ENCODE measurements at places on chromosomes 7 and 10.

- no peak for DNase-seq
Observed at GRCh38 chr10:17607603-17608332, 9.4 kb downstream of the HACD1 start.

- no peak for DNase-seq
Observed at GRCh38 chr10:117107238-117107637, 30.8 kb downstream of the VAX1 start.

DNA sequence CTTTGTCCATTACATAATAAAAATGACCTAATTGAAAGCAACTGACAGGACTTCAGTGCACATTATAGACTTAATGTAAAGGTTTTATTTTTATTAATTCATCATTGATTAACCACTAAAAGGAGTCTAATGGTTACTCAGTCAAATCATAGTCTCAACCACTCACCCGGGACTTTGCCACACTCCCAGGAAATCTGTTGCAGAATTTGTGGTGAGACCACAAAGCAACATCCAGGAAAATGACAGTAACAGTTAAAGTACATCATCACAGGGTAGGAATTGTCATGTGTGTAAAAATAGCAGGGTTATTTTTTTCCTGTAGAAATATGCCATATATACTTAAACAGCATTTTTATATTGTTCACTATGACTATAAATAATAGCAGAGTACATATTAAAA, 6.3 kb upstream of the HGF start:
- no peak for DNase-seq

DNA sequence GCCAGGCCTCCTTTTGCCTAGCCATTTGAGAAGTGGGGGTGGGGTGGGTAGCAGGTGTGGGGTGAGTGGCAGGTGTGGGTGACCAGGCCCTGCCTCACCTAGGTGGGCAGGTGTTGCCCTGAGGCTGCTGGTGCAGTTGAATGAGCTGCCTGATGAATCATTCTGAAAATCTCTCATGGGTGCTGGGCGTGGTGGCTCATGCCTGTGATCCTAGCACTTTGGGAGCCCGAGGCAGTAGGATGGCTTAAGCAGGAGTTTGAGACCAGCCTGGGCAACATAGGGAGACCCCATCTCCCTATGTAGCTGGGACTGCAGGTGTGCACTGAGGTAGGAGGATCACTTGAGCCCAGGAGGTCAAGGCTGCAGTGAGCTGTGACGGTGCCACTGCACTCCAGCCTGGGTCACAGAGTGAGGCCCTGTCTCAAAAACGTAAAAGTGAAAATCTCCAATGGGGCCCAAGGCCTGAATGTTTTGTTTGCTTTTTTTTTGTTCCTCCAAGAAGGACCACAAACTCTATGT, 17.7 kb downstream of the TSPAN14 start:
- no peak for DNase-seq

DNA sequence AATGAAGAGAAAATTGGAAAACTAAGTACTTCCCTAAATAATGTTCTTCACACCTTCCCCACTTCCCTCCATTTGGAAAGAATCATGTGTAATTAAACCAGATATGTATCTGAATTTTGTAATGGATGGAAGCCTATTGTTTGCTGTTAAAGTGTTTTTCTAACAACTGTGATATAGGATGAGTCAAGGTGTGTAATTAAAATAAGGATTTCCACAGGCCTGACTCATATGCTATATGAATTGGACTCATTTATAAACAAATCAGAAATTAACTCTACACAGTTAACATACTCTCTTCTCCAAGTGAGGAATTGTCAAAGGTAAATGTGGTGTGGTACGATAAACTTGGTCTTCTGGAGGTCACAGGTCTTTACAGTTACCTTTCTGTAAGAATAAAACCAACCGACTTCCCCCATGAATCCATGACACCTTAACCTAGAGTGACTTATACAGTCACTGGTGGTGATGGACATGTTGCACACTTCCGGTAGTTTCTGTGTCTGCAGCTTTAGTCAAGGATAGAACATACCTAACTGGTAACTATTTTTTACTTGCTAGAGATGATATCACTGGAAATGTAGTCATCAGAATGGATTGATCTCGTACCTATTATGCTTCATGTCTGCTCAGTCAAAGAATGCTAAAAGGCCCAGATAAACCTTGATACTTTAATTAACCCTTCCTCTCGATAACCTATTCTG, 12.8 kb downstream of the PNLIPRP3 start:
- DNase-seq: no peak

DNA sequence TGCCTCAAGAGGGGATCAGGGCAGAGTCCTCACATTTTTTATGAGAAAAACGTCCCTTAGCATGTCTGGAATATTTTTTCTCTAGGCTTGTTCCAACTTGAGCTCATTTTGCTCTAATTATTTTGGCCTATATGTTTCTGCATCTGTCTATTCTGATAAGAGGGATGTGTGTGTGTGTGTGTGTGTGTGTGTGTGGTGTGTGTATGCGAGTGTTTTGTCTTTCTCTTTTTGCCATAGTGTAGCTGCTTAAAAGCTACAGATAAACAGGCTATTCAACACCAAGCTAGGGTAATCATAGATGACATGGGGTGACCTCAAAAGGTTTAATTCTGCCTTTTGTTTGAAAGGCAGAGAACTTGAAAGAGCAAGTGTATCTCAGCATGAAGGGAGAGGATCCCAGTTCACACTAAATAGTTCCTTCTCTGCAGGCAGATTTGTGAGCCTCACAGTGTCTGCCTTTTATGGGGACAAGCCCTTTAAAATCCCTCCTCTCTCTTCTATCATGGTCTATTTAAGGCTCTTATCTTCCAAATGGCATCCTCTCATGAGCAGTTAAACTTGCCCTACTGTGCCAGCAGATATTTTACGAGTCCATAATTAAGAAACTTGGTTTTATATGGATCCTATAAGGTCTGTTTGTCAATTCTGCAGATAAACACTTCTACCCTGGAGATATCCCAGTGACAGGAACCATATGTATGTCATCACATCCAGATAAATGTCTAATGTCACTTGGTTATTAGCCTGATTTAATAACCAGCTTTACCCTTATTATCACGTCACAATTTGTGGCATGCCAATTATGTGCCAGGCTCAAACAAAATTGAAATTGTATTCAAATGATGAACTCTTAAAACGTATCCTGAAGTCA, 202.9 kb upstream of the MTPN start:
- DNase-seq: no peak

DNA sequence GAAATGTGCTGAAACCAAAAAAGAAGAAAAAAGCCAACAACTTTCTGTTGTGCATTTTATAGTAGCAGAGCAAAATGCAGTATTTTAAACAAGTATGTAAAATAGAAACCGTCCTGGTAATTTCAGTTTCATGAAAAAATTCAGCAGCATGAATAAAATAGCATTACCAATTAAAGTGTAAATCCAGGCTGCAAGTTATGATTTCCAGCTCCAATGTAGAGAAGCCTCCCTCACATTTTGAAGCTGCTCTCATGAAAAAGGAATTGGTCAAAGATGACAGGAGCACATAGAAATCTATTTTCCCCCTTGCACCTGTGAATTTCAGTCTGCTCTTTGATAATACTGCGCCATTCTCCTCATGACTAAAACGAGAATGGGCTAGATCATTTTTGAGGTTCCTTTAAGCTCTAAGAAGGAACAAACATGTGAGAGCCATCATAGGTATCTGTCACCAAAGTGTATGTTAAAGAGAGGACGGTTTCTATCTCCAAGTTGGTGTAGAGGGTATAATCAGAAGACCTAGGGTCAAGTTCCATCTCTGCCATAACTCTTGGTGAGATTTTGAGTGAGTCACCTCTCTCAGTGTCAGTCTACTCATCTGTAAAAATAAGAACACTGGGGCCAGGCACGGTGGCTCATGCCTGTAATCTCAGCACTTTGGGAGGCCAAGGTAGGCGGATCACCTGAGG, 107.5 kb downstream of the MTPAP start:
- no peak for DNase-seq

- DNase-seq: no peak
Observed at GRCh38 chr7:18040196-18040595, 12.6 kb upstream of the PRPS1L1 start.

DNA sequence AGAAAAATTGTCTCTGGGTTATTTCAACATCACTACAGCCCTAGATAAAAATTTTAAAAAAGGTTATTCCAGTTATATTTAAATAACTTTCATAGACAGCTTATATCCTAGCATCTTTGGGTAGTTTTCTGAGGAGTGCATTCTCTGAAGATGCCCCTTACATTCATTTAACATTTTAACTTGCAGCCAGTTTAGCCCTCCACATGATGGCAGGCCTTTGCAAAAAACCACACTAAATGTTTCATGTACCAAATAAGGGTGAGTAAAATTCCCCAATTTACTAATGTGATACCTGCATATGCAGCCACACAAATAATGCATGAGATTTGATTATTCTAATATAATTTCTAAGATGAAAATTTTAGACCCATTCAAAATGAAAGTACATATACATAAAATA, 108.4 kb upstream of the ZWINT start:
- no peak for DNase-seq

DNA sequence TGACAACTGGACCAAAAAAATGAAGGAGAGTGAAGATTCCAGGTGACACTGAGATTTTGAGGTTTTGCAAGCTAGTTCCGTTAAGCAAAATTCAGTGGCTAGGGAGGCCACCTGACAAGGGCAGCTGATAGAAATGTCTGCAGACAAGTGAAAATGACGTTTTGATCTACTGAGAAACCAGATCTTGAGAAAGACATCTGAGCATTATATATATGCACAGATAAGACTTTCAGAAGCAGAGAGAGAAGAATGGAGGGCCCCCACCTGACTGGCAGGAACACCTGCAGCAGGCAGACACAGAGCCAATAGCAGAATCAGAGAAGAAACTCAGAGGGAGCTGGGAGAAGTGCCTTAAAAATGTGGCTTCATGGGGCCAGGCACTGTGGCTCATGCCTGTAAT, 76.1 kb upstream of the LRGUK start:
- DNase-seq: no peak

GRCh38 chr7:26543340-26543739, 251.7 kb downstream of the SNX10 start:
- DNase-seq: no peak

GRCh38 chr10:42930516-42931192, 146.2 kb upstream of the RET start:
- DNase-seq: no peak

- no peak for DNase-seq
Observed at GRCh38 chr7:121138262-121138933, 149.9 kb downstream of the CPED1 start.

DNA sequence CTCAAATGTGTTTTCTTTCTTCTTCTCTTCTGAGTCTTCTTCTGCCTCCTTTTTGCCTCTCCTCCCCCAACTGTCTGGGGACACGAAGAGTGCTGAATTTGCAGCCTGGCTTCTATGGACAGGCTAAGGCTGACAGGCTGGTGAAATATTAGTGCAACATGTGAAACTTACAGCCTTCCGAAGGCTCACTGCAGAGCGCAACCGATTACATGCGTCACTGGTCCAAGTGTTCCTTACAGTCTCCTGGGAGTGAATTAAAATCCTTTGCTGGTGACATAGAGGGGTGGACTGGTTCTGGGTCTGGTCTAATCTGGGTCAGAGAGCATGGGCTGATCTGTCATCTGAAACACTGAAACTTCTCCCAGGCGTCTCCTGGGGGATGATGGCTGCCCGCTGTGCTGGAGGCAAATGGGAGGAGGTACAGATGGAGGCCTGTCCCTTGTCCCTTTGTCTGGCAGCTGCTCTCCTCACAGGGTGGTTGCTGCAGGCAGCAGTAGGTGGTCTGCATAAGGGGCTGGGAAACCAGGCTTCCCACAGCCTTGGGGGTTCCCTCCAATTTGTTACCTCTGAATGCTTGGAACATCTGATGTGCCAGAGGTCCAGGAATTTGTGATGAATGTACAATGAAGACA, 143.8 kb upstream of the BMPER start:
- no peak for DNase-seq

DNA sequence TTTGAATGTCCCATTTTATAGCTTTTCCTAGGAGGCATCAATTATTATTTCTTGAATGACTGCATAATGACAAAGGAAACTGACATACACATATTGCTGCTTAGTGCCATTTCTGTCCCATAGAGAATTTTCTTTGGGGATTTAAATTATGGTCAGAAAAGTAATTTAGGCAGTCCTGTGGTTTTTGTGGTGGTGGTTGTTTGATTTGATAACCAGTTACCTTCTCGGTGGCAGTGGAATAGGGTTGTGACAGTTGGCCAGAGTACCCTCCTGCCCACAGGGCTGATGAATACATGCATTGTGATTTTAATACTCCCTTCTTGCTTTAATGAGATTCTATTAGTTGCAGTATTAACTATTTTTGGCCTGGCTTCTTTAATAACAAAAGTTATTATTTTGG, 6.6 kb upstream of the SGCE start:
- no peak for DNase-seq

DNA sequence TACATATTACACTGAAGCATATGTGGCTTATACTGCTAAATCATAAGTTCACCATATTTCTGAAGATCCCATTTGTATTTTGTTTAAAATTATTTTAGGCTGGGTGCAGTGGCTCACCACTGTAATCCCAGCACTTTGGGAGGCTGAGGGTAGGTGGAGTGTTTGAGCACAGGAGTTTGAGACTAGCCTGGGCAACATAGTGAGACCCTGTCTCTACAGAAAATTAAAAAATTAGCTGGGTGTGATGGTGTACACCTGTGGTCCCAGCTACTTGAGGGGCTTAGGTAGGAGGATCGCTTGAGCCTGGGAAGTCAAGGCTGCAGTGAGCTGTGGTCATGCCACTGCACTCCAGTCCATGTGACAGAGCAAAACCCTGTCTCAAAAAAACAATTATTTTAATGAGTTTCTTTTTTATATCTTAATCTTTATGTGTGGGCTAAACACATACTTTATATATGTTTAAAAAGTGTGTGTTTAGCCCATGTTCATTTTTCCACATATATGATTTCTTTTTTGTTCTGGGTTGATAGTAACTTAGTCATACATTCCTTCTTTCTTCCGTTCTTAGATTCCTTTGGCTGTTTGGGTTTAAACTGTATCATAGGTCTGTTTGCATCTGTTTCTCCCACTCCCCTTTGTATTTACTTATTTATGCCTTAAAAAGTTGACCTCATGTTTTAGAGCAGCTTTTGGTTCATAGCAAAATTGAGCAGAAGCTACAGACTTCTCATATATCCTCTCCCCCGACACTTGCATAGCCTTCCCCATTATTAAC, 33.5 kb downstream of the RSBN1L start:
- DNase-seq: no peak

- DNase-seq: no peak
Observed at GRCh38 chr7:81857385-81857784, 87.5 kb upstream of the HGF start.

DNA sequence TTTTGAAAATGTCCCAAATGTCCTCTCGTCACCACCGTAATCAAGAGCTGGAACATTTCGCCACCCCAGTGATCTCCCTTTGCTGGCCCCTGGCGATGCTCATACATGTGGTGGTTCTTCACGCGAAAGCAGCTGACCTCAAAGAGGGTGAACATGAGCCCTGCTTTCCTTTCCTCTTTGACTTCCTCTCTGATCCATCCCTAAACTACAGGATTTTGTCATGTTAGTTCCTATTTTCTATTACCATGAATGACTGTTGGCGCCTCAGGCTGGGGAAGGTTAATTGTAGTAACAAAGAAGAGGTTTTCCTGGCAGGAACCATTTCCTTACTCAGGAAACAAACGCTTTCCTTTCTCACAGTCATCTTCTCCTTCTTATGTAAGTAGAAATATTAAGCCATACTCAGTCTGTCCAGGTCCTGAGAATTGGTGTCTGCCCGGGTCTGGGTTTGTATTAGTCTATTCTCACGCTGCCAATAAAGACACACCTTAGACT, 114.5 kb downstream of the INSYN2A start:
- DNase-seq: no peak

GRCh38 chr10:78332012-78332411, 298.3 kb downstream of the RPS24 start:
- DNase-seq: no peak
